ENCODE measurements at places on chromosomes 11 and 22.

- DNase-seq, result no peak
Measured at GRCh38 chr11:126083829-126084607, 21.4 kb upstream of the CDON start.

- DNase-seq, result peak; percentile 41
Measured at GRCh38 chr22:22210375-22210774, 34.2 kb upstream of the VPREB1 start.

GRCh38 chr11:117612177-117612576 is 184.8 kb downstream of the DSCAML1 start:
- no peak for DNase-seq

- no peak for DNase-seq
Measured at GRCh38 chr22:29951791-29952413, 68.9 kb downstream of the MTMR3 start.

DNA sequence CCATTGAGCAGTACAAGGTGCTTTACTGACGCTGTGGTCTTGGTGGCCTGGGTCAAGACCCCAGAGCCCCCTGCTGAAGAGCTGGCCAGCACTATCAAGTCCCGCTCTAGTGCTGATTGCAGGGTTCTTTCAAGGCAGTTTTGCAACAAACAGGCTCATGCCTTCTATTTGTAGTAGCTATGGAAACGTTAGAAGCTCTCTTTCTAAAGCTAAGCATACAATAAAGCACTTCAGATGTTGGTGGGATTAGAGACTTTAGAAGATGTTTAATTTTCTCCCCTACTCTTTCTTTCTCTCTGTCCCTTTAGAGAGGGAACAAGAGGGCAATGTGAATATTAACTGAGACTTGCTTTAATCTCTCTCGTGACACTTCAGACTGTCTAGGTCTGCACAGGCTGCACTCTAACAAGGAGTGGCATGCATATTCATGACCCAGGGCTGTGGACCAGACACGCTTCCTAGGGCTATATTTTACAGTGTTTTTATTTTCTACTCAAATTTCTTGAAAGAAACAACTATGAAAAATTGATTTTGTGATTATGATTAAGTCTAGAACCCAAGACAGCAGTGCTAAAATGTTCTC is 138.6 kb downstream of the WNT7B start:
- DNase-seq, result no peak

DNA sequence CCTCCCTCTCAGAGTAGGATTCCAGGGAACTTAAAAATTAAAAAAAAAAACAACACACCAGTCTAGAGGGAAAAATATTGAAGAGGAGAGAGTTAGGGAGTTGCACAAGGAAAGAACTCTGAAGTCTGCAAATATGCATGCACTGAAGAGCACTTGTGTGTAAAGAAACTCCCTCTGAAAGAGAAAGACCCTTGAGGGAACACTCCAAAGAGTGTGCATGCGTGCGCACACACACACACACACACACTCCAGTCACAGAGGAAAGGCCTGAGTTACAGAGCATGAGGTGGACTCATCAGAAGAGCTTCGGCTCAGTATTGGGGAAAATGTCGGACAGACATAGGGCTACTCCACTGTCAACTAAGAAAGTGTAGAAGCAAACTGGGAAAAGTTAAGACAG is 30.1 kb downstream of the GGTLC2 start:
- DNase-seq, result no peak

- DNase-seq, result no peak
Measured at GRCh38 chr11:111922803-111923202, 4.1 kb downstream of the C11orf52 start.

- DNase-seq, result no peak
Measured at GRCh38 chr11:9462806-9463537, 2.2 kb downstream of the ZNF143 start.

- DNase-seq, result no peak
Measured at GRCh38 chr11:16347928-16348685, 8.2 kb downstream of the SOX6 start.

DNA sequence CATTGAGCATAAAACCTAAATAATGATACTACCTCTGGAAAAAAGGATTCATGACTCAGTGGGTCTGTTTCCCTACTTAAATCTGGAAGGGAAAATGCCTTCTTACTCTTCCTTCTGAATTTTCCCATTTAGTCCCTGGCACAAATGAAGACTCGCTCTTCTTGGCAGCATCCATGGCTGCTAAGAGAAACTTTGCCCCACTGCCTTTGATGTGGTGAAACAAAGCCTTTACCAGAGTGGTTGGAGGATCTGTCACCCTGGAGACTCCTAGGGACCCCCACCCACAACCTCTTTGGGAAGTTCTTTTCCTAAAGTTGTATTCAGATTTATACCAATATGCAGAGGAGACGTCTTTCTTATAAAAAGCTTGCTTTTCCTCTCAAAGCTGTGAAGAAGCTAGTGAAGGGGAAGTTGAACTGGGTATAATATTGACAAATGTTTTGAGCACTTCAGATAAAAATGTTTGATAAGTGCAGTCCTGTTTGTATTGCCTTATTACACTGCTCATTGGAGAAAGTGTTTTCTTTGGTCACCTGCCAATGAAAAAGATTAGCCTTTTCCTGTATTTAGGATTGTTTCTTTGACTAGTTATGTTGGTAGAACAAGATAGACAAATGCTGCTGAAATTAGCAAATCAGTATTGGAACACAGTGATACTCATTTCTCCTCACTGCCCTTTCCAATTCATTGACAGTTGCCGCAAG is 77.3 kb downstream of the ARFGAP2 start:
- DNase-seq, result no peak

DNA sequence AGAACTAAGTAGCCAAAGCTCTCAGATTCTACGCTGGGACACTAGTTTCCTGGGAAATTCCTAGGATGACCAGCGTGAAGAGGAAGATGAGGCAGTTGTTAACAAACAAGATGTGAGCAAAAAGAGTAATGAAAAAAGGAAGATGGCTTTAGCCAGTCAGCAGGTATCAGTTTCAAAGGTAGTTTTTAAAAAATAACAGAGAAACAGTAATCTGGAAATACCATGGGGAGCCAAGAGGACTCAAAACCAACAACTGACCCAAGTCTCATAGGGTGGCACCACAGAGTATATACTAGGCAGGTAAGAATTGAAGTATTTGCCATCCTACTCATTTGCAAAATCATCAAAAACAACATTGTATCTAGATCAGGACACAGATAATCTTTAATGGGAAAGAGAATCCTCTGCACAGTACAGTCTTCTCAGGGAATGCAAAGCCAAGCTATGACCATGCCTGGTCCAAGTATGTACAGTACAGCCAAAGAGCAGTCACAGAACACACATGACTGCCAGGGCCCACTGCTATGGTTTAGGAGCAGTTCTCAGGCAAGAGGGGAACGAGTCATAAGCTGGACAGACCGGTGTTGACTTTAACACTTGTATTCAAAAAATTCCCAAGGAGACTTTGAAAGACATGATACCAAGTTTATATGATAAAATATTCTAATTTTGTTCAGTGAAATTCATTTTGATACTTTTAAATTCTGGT is 20.6 kb downstream of the MSANTD4 start:
- no peak for DNase-seq

GRCh38 chr11:62644220-62644619 is 2.2 kb downstream of the GANAB start:
- no peak for DNase-seq

DNA sequence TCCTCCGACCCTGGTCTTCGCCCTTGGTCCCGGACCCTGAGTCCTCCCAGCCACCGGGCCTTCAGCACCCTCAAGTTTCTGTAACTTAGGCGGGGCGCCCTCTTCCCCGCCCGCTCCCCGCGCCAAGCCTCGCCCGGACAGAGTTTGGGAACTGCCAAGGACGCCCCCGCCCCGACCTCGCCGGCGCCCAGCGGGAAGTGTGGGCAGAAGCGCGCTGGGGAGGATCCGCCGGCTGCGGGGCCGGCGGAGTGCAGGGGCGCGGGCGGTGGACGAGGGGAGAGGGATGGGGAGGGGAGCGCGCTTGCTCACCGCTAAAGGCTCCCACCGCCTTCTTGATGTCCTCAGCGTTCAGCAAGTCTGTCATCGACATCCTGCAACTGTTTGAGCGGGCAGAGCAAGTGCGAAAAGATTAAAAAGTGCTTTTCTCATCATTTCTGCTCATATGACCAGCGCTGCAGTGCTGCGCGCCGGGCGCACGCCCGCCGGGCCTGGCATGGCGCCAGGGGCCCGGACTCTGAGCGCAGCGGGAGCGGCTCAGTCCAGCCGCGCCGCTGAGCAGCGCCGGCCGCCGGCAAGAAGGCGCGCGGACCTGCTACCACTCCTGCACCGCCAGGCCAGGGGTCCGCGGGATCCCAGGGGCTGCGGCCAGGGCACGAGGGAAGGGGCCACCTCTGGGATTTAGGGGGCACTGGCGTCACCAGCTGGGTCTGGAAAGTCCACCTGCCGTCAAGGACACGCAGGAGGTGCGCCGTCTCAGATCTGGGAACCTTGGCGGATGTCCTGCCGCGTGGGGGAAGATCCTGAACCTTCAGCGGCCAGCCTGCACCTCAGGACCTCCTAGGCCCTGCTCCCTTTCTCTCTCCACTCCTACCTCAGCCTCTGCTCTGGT is at the start of gene PVALB:
PVALB (minus strand) TSS at position 400 of the 889 bp plus-strand sequence; CDS start at position 370, 30 bp downstream.
- no peak for DNase-seq

DNA sequence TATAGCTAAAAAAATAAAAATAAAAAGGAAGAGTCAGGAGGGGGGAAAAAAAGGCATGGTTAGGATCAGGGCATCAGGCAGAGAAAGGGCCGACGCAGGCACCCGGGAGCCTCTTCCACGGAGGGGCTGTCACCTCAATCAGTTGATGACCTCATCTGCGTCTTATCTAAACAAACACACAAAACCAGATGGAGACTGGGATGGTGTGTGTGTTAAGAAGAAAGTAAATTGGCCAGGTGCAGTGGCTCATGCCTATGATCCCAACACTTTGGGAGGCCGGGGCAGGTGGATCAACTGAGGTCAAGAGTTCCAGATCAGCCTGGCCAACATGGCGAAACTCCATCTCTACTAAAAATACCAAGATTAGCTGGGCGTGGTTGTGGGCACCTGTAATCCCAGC is 63.6 kb downstream of the DHCR7 start:
- no peak for DNase-seq

- peak; percentile 61 for DNase-seq
Measured at GRCh38 chr22:35582861-35583670, 34.1 kb downstream of the MB start.

DNA sequence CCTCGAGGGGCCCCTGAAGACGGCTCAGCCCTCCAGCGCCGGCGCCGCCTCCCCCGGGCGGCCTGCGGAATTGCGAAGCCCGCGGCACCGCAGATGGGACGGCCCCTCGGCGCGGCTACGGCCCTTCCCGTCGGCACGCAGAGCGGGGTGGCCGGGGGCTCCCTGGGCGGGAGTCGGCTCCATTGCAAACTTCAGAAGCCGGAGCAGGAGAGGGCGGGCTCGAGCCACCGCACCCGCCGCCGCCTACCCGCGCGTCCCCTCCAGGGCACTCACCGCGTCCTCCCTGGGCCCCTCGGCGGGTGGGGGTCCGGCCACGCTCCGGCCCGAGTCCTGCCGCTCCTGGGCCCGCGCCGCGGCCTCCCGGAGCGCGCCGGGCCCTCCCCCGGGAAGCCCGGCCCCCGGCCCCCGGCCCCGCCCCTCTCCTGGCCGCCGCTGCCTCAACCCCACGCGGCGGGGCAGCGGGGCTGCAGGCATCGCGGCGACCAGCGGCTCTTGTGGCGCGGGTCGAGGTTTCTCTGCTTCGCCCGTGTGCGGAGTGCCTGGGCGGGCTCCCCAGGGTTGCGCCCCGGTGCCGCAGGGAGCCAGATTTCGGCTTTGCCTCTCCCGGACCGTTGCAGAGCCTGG is at the start of gene PACSIN3:
PACSIN3 (minus strand) TSS at position 359 of the 624 bp plus-strand sequence. CDS start 3,707 bp downstream, outside the sequence.
- peak; percentile 72 for DNase-seq

DNA sequence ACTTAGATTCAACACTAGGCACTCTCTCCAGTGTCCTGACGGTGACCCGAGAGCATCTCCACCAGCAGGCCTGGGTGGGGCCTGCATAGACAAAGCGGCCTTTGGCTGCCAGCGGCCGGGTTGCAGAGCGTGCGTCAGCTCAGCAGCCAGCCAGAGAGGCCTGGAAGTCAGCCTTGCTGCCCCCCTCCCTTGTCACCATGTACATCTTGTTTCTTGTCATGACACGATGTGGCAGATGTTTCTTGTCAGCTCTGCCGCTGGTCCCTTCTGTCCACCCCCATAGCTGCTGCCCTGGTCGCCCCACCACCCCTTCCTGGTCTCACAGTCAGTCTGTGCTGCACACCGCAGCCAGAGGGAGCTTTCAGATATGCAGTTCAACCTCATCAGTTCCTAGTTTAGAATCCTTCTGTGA is 33.1 kb upstream of the CBX7 start:
- no peak for DNase-seq

DNA sequence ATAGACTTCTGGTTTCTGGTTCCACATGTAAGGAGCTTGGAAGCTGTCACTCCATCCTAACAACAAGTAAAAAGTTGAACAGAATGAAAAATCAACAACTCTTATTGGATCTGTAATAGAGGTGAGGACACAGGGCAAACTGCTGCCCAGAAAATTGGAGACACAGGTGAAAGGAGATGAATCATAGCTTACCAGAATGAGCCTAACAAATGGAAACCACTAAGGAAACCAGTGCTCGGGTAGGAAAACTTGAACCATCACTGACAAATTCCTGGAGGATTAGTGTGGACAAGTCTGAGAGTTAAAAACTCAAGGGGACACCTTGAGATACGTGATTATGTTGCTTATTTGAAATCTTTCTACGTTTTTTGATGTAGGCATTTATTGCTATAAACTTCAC is 52.1 kb downstream of the GDPD4 start:
- DNase-seq, result no peak

- DNase-seq, result no peak
Measured at GRCh38 chr11:128206461-128206860, 380.9 kb downstream of the ETS1 start.

DNA sequence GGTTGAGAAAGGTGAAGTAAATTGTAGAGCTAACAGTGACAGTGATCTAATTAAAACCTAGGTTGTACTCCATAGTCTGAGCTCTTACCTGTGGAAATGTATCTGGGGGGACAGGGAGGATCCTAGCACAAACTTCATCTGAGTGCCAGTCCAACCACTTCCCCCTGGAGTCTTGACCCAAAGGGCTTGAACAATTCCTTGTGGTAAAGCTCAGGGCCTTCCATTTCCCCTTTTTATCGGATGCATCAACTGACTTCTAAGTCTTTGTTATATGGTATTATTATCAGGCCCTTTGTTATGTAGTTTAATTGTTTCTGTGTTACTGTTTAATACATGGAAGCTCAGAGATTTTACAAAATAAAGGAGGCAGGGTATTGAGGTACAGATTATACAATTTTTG is 140.2 kb upstream of the SESN3 start:
- DNase-seq, result no peak

DNA sequence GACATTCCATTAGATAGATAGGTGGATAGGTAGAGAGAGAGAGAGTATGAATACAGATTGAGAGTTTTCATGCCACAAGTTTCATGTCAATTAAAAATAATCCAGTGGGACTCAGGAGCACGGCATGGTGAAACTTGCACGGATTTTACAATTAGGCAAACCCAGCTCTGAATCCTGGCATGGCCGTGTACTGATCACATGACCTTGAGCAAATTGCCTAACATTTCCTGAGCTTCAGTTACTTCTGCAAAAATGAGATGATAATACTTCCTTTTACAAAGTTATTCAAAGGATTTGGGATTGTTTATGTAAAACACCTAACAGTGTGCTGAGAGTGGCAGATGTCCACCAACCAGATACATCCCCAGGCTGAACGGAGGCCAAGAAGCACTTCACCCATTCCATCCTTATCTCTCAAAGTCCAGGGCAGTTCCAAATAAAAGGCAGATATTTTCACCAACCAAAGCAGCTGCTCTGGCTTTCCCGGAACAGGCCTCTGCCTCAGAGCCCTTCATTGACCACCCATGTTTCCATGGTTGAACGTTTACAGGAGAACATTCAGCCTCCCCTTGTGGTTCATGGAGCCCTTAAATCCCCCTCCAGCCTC is 17.9 kb downstream of the APLNR start:
- no peak for DNase-seq

GRCh38 chr11:104968355-104968855 is at the start of gene CASP4:
Gene CASP4, minus strand, starts transcription at chr11:104968574. Its CDS starts 49 bp downstream, at chr11:104968525.
- DNase-seq, result no peak
